IPS-NIHi11 (cell line): ENCODE measurements at places on chromosomes 6 and 20.

GRCh38 chr6:125742464-125743120 lies 6.8 kb upstream of the HEY2 start:
- no peak for DNase-seq

- no peak for DNase-seq
Observed at GRCh38 chr20:47059536-47059935, 164.9 kb downstream of the EYA2 start.

- DNase-seq, result peak; percentile 77
Observed at GRCh38 chr20:62523473-62524203, 47.8 kb upstream of the GATA5 start.

GRCh38 chr6:108123481-108123929 lies 42.3 kb upstream of the NR2E1 start:
- DNase-seq, result no peak

DNA sequence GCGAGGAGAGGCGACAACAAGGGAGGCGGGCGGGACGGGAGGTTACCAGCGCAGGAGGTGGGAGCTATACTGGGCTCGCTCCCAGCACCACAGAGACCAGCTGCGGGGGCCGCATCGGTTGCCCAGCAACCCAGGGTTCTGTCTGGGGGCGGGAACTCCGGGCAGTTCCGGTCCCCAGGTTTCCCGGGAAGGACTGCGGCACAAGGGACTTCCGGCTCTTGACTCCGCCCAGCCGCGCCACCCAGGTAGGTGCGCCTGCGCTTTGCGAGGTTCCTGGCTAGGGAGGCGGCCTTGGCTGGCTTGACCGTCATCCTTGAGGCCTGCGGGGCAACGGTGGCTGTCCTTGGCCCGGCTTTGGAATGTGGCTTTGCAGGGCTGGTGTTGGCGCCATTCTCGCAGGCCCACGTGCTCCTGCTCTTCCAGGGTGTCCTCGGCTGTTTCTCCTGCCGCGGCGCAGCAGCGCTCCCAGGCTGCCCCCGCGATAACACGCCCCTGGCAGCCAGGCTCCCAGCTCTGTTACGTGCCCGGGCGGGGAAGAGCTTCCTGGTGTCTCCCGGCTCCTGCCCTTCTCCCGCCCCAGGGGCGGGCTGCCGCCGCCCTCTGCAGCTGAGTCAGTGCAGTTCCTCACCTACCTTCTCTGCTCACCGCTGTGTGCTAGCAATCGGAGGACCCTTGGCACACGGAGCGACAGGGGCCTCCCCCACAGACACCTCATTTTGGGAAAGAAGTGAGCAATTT lies at the start of gene RSPH3:
RSPH3 (minus strand) TSS at position 537 of the 738 bp plus-strand sequence. CDS start 652 bp downstream, outside the sequence.
- DNase-seq, result peak; percentile 97

- DNase-seq, result no peak
Observed at GRCh38 chr6:18259675-18260447, 4.5 kb downstream of the DEK start.

GRCh38 chr6:22709803-22710202 lies 140.4 kb downstream of the HDGFL1 start:
- DNase-seq, result no peak

GRCh38 chr20:32356622-32357374 lies 1.3 kb upstream of the ASXL1 start:
- DNase-seq, result no peak

DNA sequence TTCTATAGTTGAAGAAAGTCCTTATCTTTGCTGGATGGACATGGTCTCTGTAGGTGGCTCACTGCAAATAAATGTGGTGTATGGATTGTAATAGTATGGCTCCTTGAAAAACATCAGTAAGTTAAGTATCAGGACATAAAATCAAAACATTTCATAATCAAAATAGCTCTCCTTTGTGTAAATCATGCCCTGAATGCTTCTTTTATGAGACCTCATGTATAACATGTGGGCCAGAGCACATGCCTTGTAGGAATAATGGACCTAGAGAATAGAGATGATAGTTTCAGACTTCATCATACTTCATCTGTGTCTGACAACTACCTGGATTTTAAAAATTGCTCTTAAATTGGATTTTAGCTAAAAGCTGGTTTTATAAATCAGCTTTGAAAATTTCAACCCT lies 159.9 kb downstream of the ASCC3 start:
- no peak for DNase-seq

GRCh38 chr20:62588458-62589149 lies 53.7 kb upstream of the SLCO4A1 start:
- no peak for DNase-seq

DNA sequence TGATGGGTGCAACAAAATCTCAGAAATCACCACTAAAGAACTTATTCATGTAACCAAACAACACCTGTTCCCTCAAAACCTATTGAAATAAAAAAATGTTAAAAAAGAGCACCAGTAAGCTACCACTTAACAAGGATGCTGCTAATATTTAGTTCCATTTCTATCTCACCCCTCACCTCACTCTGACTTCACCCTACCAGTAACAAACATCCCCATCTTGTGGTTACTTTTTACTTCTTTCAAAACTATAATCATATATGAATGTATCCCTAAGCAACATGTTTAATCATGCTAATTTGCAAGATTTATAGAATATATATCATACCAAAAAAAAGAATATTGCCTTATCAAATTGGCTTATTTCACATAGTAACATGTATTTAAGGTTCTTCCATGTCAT lies 27.4 kb upstream of the SLC24A3 start:
- DNase-seq, result no peak

DNA sequence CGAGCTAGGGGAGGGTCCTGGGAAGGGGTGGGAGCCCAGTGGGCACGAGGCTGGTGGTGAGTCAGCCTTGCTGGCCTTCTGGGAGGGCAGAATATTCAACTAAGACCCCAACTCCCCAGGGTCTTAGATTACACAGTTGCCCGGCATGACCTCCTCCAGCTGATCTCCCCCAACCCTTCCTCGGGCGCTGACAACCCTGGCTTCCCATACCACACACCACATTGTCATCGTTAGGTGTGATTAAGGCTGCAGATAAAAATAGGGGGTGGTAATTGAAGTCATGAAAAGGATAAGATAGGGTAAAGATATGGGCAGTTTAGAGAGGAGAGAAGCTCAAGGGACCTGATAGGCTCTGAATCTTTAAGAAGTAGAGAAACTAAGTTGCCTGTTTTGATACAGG lies 10.5 kb downstream of the CDC40 start:
- no peak for DNase-seq

DNA sequence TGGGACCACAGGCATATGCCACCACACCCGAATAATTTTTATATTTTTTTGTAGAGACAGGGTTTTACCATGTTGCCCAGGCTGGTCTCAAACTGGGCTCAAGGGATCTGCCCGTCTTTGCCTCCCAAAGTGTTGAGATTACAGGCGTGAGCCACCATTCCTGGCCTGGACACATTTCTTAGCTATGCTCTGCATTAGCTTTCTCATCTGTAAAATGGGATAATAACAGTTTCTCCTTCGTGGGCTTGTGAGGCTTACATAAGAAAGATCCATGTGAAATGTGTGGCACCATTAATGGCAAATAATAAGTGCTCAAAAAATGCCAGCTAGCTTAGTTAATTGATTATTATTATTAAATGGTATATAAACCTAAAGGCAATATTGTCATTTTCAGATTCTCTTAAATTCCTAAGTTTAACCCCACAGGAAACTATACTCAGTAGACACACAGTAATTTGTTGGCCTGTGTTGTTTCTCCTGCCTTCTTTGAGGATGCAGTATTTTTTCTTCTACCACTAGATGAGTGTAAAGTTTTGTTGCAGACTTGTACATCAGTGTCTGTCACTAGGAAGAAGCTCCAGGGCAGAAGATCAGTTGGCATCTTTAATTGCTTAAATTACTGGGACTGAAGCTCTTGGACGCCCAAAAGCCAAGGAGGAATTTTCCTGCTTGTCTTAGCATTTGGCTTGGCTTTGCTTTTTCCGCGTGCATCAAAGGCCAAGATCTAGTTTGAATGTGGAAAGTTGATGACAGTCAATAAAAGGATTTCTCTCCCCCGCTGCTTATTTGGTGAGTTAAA lies 162.3 kb upstream of the ZNF217 start:
- DNase-seq, result no peak

- DNase-seq, result no peak
Observed at GRCh38 chr20:24756292-24757025, 192.6 kb upstream of the CST7 start.

GRCh38 chr6:167907837-167908681 lies 81.3 kb downstream of the AFDN start:
- DNase-seq, result peak; percentile 13

GRCh38 chr6:11789744-11790143 lies 11.1 kb upstream of the ADTRP start:
- no peak for DNase-seq

DNA sequence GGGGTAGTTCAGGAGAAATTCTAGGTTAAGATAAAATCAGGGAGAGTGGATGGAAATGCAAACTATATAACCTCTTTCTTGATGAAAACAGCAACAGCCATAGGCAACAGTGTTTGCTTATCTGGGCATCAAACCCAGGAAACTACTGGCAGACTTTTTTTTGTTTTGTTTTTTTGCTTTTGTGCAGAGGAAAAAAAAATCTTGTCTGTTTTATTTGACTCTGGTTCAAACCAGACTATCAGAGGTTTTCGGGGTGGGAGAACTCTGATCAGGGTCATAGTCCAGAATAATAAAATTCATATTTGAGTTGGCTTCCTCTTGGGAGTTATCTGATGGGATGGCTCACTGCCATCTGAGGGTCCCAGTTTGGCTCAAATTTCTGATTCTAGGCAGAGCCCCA lies 88.8 kb upstream of the ZNFX1 start:
- DNase-seq, result no peak

DNA sequence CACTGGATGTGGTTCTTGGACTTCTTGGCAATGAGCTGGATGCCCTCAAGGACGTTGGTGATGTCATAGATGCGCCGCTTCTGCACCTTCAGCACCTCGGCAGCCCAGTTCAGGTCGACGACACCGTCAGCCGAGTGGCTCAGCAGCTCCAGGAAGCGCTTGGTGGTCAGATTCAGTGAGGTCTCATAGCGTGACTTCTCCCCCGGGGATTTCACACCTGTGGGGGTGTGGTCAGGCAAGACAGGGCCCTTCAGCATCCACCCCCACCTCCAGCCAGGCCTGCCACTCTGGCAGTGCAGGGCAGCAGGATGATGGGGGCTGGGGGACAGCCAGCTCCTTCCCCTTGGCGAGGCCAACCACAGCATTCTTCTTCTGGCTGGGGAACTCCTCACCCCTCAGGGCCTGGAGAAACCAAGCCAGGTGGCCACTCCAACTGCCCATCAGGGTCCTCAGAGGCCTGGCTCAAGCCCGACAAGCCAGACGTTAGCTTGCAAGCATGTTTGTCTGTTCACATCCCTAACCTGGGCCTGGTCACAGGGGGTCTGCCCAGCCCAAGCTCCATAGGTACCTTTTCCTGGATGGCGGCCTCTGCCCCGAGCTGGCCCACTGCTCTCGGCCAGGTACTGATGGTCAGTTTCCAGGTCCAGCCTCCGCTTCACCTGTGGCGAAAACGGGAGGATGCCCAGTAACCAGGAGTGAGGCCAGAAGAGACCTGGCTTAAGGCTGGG lies 5.7 kb upstream of the NECAB3 start:
- no peak for DNase-seq

DNA sequence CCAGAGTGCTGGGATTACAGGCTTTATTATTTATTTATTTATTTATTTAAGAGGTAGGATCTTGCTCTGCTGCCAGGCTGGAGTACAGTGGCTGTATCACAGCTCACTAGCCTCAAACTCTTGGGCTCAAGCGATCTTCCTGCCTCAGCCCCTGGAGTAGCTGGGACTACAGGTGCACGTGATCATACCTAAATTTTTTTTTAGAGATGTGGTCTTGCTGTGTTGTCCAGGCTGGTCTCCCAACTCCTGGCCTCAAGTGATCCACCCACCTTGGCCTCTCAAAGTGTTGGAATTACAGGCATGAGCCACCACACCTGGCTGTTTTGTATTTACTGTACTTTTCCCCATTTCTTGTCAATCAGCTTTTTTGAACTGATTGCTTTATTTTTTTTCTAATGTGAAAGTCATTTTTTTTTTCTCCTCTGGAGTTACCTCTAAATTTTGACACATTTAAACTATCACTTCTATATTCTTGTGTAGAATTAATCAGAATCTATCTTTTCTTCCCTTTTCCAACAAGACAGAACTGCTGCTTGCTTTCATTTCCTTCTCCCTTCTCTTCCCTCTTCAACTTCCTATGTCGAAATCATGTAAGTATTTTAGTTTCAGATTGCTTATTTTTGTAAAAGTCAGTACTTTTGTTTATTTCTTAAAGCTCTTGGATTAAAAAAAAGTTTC lies 12.0 kb downstream of the PANK2 start:
- DNase-seq, result no peak

DNA sequence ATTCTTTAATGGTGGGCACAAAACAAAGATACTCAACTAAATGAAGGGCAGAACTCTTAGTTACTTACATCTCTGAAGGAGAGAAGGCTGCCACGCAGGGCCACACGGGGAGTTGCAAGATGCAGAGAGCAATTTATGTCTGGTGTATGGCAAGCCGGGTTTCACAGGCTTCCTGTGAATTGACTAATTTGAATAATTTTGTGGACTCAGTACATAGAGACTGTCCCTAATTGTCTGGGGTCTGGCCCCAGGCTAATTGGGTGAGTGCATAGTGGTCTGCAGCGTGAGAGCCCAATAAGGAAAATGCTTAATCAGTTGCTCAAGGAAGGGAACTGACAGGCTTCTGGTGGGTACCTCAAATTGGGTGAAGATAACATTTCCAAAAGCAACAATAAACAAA lies 205.7 kb downstream of the OTOR start:
- DNase-seq, result no peak

DNA sequence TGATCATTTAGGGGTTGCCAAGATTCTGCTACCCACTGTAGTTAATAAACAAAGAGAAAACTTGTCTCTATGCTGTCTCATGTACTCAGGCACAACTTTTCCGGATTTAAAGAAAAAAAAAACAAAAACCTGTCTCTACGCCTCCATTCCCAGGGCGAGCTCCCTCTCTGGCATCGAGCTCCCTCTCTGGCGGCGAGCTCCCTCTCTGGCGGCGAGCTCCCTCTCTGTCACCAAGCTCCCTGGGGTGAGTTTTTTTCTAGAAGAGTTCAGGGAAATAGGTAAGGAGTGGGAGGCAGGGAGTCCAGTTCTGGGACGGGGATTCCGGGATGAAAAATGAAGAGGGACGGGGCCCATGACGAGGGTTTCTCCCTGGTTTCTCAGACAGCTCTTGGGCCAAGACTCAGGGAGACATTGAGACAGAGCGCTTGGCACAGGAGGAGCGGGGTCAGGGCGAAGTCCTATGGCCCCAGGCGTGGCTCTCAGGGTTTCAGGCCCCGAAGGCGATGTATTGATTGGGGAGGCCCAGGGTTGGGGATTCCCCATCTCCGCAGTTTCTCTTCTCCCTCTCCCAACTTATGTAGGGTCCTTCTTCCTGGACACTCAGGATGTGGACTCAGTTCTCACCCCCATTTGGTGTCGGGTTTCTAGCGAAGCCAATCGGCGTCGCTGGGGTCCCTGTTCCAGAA lies 16.5 kb upstream of the HLA-A start:
- peak; percentile 12 for DNase-seq
